ENCODE measurements at places on chromosomes 7 and 10.

- no peak for DNase-seq
Measured at GRCh38 chr7:81883801-81884393, 114.0 kb upstream of the HGF start.

DNA sequence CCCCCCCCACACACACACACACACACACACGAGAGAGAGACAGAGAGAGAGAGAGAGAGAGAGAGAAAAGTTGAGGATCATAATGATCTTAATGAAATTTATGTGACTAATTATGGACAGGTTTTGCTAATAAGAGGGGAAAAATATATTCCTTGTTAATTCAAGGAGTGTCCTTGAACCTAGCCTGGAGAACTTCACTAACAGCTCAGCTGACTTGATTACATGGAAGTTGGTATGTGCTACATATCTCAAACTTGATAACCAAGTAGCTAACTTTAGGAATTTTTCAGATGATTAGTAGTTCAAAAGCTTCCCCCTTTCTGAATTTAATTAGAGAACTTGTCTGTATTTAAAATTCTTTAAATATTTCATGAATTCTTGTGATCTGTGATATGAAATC is 15.3 kb downstream of the SLF2 start:
- no peak for DNase-seq

- DNase-seq, result no peak
Measured at GRCh38 chr10:98925651-98926050, 310.0 kb downstream of the HPSE2 start.

DNA sequence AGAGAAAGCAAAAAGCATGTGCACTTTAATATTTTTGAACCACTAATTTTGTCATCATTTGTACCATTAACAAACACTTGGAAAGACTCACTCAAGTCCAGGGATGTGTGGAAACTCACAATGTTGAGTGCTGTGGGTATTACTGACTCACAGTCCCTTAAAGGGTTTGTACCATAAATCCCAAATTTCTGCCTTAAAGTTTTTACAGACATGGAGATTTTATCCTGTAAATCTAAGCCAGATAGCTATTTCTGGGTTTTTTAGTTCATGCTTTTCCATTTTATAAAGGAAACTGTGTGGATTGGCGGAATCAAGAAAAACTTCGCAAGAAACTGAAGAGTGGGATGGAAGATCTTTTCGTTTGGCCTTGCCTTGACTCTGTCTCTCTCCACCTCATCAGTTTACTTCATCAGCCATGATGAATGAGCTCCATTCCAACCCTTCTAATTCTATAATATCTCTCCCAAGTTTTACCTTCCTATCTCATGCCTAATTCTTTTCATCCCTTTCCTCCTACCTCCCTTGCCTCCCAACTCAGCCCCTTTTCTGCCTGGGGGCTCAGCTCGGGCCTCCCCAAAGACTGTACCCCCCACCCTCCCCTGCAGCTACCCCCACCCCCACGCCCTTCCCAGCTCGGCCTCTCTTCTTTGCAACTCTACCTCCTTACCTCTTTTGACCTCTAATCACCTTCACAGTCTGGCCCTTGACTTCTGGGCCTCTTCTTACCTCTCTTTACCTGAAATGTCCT is 218.5 kb upstream of the MKLN1 start:
- no peak for DNase-seq

- DNase-seq, result peak; percentile 45
Measured at GRCh38 chr10:88896994-88897853, 17.2 kb downstream of the STAMBPL1 start.

- no peak for DNase-seq
Measured at GRCh38 chr10:13942035-13942434, 355.3 kb downstream of the PRPF18 start.

DNA sequence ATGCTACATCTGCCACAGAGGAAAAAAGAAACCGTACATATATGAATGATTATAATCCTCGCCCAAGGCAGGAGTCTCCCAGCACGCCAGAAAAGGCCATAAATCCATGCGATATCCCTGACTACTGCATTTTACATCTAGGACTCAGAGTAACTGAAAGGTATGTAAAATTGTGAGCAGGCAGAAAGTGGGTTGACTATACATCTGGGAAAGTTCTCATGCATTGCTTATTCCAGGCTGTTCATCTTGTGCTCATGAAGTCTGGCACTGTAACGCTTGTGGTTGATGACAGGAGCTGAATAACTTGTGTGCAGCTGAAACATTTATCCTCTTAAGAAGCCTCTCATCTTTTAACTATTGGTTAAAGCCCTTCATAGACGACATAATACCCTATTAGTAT is 193.4 kb upstream of the STEAP4 start:
- DNase-seq, result peak; percentile 46

- DNase-seq, result peak; percentile 69
Measured at GRCh38 chr10:103584216-103585010, 90.9 kb downstream of the NEURL1 start.

DNA sequence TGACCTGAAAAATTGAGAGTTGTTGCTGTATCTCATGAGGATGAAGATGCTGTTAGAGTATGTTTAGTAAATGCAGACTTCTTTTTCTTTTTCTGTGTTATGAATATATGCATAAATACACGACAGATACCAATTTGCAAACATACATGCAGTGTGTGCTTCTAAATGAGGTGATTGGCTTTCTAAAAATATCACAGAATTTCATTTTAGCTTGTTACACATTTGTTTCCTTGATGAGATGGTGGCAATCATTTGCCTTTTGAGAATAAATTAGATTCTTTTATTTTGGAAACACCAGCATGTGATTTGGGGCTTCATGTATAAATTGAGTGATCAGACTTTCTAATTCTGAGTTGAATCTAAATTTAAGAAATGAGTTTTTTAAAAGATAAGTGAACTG is 29.7 kb downstream of the CCNY start:
- no peak for DNase-seq

DNA sequence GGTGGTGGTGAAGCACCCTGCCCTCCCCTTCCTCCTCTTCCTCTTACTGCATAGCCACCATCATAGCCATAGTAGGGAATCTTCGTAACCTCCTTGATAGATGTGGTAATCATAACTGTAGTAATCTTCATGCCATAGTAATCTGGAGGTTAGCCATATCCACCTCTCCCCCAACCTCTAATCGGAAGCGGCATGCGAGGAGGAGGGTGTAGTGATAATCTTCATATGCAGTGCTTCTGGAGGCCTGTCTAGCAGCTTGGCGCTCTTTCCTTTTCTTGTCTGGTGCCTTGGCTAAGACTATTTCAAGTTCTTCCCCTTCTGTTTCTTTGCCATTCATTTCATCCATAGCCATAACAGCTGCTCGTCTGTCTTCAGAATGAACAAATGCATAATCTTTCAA is 90.9 kb downstream of the MLLT10 start:
- DNase-seq, result no peak

- DNase-seq, result no peak
Measured at GRCh38 chr10:60611291-60611747, 167.0 kb upstream of the CDK1 start.

Measured in right hindlimb (tissue), 1 donor.